ENCODE measurements at places on chromosomes 11 and 22.
A peak's percentile ranks its signal among the peaks of the same experiment; 100 is the strongest.

- DNase-seq, result no peak
Measured at GRCh38 chr11:126419801-126420697, 64.6 kb downstream of the ST3GAL4 start.

GRCh38 chr11:116885951-116886655 is 48.7 kb upstream of the APOA1 start:
- no peak for DNase-seq

DNA sequence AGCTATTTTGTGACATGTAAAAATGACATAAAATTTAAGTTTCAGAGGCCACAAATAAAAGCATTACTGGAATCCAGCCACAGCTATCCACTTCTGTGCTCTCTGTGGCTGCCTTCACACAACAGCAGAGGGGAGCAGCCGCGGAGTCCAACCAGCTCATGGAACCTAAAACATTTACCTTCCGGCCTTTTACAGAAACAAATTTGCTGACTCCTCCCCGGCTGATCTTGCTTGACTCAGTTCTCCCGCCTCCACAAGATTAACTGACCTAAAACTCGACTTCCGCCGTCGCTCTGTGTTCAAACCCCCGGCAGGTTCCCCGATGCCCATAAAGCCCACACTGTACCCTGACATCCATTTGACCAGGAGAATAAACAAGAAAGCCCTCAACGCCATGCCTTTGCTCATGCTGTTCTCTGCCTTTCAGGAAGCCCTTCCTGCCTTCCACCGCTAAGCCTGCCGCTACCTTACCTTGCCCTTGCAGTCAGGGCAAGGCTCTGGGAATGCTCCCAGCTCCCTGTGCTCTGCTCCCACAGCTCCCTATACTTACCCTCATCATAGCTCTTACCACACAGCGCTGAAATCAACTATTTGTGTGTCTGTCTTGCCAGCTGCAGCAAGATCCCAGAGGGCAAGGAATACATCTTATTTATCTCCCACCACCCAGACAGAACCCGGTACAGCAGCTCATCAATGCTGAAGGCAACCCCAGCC is 35.4 kb downstream of the MICAL3 start:
- no peak for DNase-seq

DNA sequence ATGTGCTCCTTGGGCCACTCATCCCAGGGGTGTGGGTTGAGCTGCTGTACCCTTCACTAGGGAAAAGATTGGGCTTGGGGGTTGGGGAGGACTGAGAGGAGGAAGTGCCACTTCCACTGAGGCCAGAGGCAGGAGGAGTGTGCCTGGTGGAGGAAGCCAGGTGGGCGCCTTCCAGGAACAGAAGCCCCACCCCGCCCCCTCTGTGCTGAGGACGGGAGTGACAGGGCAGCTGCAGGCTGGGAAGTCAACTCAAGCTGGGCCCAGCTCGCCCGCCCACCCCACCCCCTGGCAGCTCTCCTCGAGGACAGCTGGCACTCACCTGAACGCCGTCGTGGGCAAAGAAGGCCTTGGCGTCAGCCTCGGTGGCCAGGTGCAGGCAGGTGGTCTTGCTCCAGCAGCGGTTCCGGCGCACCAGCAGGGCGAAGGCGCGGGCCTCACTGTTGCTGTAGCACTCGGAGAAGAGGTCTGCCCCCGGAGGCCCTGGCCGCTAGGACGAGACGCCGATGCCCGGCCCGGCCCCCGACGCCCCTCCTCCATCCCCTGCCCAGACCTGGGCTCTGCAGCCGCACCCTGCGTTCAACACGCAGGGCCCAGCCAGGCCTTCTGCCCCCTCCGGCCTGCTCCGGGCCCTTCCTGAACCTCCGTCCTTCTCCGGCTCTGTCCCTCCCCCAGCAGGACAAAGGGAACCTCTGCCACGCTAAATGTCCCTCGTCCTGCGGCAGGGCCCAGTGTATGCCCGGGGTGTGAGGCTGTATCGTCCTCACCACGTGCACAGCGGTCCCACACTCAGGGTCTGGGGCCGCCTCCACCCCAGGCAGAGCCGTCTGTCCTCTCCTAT is 13.4 kb downstream of the TSSC4 start:
- DNase-seq, result no peak

DNA sequence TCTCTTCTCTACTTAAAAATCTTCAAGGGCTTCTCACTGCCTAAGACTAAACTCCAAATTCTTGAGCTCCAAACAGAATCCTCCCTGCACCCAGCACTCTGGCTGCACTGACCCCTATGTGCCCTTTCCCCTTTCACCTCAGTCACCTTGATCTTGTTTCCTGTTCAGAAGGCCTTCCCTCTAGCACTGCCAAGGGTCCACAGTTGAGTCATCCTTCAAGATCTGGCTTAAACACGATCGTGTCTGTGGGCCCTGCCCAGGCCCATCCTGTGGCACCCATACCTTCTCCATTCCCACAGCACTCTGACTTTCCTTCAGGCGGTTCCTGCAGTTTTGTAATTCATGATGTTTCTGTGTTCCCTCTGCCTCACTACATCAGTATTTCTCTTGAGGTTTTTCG is 129.2 kb downstream of the ARL14EP start:
- no peak for DNase-seq

DNA sequence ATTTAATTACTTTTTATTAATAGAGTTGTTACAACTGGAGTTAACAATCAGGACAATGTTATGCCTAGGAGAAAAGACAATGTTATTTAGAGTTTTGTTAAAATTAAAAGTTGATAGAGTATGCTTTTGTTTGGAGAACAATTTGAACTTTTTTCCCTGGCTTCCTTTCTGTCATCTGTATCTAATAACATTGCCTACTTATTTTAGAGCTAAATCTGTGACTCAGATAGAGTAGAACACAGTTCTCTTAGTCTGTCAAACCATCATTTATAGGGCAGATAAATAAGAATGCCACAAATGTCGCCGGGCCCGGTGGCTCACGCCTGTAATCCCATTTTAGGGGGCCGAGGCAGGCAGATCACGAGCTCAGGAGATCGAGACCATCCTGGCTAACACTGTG is 28.9 kb upstream of the YAP1 start:
- no peak for DNase-seq

GRCh38 chr11:66068923-66069714 is 953 bp upstream of the PACS1 start:
- peak; percentile 81 for DNase-seq

DNA sequence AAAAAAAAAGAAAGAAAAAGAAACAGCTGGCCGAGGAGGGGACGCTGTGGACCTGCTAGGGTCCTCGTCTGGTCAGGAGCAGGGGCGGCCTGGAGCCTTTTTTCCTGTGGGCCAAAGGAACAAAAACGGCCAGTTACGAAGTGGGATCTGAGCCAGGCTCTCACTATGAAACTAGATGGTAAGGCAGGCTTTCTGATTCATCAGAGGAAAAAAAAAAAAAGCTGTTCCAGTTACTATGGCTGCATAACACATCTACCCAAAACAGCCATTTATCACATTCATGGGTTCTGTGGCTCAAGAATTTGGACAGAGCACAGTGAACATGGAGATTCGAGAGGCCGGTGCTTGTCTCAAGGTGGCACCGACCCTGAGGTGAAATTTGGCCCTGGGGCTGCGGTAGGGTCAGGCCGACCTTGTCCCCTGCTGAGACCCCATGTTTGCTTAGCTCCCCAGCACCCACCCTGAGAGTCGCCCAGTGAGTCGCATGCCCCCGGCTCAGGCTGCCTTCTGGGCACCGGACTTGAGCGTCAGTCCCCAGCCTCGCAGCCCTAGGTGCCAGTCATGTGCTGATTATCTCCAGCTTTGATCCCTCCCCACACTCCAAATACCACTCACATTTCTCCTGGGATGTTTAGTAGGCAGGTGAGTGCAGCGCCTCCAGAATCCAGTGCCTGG is 34.2 kb downstream of the MRGPRD start:
- peak; percentile 31 for DNase-seq

GRCh38 chr11:818396-819128 is at the start of gene PNPLA2:
TSS of gene PNPLA2 (plus strand) at chr11:818914. CDS start at chr11:819719, 805 bp downstream.
- DNase-seq, result no peak

DNA sequence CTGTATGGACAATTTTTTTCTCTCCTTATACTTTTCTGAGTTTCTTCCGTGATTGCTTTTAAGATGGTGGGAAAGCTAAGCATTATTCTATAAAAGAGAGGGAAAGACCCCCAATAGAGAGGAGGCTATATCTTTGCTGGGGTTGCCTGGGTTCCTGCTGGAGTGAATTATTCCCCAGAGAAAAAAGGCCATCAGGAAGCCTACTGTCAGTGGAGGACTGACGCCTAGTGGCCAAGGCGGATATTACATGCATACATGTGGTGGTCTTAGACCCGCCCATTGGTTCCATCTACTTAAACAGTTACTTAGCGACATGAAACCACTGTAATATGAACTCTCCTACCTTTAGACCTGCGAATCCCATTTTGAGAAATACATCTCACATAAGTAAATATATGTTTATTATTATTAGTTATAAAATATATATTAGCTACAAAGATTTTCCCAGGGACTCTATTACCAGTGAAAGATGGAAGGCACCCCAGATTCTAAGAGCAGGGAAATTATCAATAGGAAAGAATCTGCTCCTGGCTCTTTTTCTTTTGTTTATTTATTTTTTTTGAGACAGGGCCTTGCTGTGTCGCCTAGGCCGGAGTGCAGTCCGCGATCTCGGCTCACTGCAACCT is 15.7 kb upstream of the PGA3 start:
- DNase-seq, result peak; percentile 82

- DNase-seq, result no peak
Measured at GRCh38 chr22:17664414-17665055, 26.0 kb downstream of the BCL2L13 start.

- DNase-seq, result no peak
Measured at GRCh38 chr11:84724256-84724655, 902.9 kb downstream of the DLG2 start.

- DNase-seq, result no peak
Measured at GRCh38 chr22:24925586-24926427, 20.7 kb downstream of the LHFPL7 start.

DNA sequence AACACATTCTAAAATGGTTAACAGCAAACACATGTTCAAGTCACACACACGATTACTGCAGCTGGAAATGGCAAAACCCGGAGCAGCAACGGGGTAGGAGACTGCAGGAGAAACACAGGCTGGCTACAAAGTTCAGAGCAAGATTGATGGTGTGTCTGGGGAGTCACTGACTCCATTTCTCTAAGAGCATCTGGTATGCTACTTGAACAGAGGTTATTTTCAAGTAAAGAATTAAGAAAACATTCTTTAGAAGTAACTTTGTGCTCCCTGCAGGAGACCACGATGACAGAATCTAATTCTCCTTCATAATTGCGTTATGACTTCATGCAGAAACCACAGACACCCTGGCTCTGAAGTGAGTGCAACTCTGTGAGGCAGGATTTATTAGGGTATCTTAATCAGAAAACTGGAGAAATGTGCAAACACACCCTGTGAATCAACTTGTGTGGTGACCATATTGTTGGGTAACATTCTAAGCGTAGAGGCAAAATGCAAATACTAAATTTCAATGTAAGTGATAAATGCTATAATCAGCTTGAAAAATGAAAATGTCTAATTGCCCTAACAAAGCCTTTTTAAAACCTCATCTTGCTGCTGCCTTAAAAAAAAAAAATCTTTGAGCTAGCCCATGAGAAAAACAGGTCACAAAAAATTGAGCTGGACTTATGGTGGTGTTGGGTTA is 303.0 kb downstream of the CADM1 start:
- DNase-seq, result no peak

- DNase-seq, result no peak
Measured at GRCh38 chr11:12174477-12175143, 64.2 kb downstream of the MICAL2 start.

DNA sequence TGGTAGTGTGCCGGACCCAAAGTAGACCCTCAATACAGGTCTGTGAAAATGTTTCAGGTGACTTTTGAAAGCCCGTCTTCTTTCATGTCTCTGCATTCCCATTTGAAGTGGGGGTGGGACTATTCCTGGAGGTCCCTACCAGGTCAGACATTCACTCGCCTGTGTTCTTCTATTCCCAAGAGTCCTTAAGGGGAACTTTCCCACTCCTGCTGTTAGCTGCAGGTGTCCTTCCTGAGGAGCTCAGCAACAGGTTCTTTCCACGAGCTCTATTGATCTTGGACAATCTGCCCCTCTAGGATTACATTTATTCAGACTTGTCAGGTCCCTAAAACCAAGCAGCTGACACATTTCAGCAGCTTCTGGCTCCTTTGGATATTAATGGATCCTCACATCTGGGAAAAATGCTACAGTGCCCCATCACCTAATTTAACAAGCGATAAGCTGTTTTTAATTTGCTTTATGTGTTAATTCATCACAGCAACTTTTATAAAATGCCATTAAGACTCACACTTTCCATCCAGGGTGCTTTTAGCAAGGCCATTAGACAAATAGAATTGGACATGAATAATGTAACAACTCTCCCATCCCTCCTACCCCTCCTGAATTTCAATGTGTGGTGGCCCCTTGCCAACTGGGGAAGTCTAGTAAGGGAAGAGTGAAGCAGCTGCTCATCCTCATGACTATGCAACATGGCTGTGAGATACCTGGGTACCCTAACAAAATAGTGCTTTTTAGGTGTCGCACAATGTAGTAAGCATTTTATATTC is 259.5 kb upstream of the CCDC90B start:
- DNase-seq, result no peak

DNA sequence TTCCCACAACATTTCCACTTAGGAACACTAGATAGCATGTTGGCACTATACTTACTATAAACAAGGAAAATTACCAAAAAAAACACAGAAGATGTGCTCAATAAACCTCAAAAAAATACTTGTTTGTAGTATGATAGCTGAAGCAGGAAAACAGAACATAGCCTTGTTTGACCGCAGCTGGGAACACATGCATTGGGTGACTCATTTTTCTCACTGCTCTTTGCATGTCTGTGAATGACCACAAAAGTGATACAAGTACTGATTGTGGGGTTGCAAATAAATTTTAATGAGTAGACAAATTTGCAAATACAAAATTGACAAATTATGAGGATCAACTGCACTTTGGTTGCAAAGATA is 22.8 kb upstream of the GUCY1A2 start:
- no peak for DNase-seq

- DNase-seq, result no peak
Measured at GRCh38 chr11:125275905-125276618, 111.5 kb downstream of the PKNOX2 start.

DNA sequence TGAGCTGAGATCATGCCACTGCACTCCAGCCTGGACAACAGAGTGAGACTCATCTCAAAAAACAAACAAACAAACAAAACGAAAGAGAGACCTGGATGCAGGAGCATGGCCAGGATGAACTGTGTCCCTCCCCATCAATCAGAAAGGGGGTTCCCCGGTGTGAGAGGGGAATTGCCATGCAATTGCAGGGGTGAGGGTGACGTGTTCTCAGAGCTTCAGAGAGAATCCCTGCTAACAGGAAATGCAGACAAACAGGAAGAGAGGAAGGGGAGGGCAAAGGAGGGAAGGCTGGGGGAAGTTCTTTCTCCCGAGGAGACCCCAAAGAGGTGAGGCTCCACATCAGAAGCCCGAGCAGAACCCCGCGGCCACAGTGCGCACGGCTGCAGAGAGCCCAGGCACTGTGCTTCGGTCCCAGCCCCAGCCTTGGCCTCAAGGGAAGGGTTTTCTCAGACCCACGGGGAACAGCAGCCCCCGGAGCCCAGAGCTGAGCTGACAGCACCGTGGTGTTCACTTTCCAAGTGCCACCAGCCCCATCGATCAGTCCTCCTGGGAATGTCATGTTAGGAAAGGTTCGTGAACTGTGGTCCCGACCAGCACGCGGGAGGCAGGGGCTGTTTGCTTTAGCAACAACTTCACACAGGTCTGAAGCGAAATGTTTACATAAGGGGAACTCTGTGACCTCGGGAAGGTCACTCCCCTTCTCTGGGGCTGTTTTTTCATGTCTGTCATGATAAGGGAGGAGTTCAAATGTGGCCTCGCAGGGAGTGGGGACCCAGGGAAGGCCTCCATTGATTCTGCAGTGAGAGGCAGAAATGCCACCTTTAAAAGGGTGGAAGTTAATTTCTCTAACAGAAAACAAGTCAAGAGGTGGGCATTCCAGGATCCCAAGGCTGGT is 108.0 kb upstream of the ANO1 start:
- no peak for DNase-seq

Measured in A549 (cell line).